ENCODE measurements at places on chromosomes 6 and 20.

DNA sequence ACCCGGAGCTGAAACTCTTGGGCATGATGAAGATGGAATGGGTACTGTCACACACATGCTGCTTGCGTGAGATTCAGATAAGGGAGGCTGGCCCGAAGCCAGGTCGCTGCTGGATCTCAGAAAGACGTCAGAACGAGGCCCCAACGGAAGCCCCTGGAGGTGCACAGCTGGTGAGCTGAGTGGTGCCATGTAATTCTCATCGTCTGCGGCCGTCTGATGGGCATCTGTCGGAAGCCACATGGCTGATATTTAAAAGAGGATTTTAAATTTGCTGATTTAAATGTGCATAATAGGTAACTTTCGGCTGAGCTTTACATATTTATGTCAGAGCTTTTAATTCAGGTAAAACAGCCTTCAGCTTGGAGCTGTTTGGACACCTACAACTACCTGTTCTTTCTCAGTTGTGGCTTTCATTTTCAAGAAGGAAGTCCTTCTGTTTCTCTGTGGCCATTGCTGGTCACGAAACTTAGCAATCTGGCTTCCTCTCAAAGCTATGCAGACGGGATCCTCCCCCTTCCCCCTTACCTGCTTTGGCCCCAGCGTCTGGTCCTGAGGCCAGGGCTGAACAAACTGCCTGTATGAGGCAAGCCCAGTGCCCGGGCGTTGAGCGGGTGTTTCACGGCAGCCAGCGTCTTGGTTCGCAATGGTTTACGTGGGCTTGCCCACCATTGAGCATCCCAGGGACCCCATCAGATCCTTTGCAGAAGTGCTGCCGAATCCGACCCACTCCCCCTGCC lies 9.2 kb downstream of the SLCO4A1 start:
- DNase-seq = peak; percentile 52

- no peak for DNase-seq
Measured at GRCh38 chr6:111604259-111605099, 1.2 kb downstream of the TRAF3IP2 start.

- no peak for DNase-seq
Measured at GRCh38 chr20:37673444-37673843, 20.4 kb upstream of the CTNNBL1 start.

GRCh38 chr6:127058936-127059335 lies 59.5 kb upstream of the RSPO3 start:
- no peak for DNase-seq

DNA sequence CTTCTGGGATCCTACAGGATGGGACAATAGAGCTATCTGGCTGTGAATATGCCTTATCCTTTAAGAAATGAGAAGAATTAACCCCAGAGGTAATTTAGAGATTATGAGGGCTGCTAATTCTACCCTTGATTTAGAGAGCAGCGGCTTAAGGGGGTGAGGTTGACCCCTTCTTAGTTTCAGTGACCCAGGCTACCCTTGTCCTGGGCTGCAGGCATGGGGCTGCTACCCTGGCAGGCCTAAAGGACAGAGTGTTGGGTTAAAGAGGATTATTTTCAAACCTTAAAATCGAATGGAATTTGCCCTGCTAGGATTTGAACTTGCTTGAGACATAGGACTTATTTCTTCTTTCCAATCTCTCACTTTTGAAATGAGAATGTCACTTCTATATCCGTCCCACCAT lies 1343.4 kb downstream of the HACE1 start:
- no peak for DNase-seq

DNA sequence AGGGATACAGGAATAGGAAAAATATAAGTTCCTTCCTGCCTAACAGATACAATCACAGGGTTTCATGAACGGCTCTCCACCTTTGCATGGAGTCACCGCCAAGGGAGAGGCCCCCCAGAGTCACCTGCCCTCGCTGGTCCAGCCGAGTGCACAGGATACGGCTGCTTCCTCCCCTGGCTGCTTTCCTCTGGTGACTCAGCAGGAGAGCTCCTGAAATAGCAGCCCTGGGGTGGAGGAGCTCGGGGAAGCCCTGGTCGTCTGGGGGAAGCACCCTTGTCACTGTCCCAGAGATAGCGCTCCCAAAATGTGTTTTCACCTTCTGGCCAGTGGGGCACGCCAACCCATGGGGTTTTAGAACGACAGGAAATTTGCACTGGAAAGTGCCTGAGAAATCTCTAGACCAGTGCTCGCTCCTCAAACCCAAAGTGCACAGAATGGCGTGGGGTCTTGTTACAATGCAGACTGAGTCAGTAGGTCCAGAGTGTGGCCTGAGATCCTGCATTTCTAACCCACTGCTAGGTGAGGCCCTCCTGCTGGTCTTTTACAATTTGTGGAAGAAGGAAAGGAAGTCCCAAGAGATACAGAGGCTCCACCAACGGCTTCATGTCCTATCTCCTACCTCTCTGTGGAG lies 35.9 kb upstream of the FAM50B start:
- DNase-seq = no peak

DNA sequence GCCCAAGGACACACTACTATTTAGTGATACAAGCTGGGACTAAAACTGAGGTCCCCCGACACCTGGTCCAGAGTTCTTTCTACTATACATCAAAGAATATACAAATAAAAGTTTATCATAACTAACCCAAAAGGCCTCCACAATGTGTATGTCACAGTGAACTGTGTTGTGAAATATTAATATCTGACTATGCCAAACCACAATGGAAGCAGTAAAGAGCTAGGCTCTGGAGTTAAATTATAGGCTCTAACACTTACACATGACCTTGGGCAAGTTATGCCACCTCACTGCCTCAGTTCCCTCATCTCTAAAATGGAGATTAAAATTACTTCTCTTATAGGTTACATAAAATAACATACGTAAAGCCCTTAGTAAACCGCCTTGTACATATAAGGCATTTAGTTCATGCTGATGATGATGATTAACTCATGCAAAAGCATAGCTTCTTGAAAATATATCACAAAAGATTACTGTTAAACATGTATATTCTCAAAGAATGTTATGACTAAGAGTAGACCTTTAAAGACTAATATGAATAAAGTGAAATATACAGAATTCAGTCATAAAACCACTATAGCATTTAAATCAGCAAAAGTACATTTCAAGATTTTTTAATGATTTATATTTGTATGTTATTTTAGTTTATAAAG lies 5.7 kb downstream of the SUPT3H start:
- DNase-seq = no peak

DNA sequence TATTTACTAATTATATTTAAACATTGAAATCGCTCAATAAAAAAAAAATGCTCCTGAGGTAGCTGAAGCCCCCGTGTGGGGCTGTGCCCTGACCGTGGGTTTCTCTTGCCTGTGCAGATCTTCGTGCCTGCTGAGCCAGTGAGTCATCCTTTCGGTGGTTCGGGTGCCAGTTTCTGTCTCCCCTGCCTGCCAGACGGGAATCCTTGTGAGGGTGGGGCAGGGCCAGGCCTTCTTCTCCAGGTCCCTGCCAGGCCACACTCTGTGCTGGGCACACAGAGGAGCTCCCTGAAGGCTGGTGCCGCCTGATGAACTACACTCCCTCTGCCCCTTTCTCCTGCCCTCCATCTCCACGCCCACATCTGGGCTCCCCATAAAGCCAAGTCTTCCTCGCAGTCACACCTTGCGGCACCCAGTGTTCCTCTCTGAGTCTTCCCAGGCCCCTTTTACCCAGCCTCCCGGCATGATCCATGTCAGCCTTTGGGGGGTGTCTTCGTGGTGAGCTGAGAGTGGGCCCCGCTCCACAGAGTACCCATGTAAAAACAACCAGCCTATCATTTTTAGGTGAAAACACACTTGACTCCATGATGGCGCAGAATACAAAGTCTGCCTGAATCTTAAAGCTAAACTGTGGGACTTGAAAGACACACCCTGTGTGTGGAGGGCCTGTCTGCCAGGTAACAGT lies 19.3 kb downstream of the FGD2 start:
- DNase-seq = no peak

GRCh38 chr20:24649787-24650490 lies 180.5 kb downstream of the SYNDIG1 start:
- DNase-seq = no peak

DNA sequence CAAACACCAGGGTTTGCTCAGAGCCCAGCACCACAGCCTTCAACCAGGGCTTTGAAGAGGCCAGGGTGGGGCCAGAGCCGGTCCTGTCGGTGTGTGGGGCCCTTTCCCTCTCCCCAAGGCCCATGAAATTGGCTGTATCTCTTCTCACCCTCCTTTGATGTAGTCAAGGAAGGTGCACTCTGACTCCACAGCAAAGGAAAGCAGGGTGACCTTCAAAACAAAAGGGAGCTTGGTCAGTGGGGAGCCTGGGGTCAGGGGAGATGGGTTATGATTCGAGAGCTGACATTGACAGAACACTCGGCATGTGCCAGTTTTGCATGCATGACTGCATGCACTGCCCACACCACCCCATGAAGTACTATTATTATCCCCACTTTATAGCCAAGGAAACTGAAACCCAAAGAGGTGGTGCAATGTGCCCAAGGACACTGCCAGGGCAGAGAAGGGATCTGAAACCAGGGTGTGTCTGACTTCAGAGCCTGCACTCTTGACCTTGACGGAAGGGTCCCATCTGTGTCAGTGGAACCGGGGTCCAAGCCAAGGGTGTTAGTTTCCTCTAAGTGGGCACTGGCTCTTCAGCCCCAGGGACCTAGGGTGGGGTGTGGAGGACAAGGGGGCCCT lies 55.4 kb downstream of the RAB44 start:
- no peak for DNase-seq

DNA sequence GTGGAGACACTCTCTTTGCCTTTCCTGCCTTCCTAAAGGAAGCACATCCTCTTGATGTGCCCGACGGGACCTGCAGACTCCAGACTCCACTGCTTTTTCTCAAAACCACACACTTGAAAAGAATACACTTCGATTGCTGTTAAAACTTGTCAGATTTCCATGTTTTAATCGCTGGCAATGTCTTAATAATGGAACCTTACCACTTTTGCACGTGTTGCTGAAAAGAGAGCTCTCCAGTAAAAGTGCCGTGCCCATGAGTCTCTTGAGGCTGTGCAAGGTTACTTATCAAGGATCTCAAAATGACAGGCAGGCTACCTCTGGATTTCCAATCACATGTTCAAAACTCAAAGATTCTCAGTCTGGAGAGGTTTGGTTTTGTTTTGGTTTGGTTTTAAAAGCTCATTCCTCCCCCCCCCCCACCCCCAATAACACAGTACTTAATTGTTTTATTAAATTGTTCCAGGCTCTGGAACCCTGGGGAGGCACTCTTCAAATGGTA lies 12.0 kb upstream of the TFAP2A start:
- no peak for DNase-seq

DNA sequence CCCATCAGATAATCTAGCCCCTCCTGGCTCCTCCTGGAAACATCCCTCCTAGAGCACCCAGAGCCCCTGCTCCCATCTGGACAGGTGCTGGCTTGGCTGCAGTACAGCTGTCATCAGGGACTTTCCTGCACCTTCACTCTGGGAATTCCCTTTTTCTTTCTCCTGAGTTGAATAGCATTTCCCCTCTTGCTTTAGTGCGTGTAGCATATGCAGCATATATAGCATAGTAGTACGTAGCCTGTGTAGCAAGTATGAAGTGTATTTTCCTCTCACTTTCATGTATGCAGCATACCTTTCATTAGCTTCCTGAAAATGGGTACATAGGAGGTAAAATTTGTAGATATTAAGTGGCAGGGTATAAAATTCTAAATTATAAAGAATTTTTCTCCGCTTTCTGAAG lies 352.9 kb downstream of the ESR1 start:
- DNase-seq = no peak

- no peak for DNase-seq
Measured at GRCh38 chr6:20932284-20932683, 398.0 kb downstream of the CDKAL1 start.

DNA sequence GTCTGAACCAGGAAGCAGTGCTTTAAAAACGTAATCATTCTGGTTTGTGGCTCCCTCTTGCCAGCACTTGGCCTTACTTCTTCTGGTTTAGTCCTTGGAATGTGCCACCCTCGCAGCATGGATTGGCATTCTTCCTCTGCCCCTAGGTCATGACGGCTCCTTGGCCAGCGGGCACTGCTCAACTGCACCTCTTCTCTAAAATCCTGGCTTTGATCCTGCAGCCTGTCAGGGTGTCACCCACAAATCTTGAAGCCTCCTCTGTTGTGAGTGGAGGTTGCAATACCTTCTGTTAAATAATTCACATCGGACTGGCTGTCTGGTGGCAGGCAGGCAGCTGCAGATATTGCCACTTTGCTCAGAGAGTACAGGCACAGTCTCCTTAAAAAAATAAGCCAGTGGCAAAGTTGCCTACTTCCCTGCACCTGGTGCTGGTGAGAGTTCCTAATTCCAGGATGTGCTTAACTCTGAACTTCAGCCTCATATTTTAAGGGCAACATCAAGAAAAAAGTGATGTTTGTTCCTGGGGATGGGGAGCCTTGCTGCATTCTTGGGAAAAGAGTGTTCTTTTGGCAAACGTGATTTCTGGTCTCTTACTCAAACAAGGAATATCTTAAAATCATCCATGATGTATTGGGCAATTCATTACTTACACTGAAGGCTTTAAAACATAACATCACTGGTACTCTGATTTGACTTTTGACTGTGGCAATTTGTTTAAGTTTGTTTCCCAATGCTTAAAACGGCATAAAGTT lies 179.8 kb downstream of the FOXA2 start:
- DNase-seq = no peak

GRCh38 chr6:2625581-2625980 lies 125.1 kb downstream of the MYLK4 start:
- no peak for DNase-seq

DNA sequence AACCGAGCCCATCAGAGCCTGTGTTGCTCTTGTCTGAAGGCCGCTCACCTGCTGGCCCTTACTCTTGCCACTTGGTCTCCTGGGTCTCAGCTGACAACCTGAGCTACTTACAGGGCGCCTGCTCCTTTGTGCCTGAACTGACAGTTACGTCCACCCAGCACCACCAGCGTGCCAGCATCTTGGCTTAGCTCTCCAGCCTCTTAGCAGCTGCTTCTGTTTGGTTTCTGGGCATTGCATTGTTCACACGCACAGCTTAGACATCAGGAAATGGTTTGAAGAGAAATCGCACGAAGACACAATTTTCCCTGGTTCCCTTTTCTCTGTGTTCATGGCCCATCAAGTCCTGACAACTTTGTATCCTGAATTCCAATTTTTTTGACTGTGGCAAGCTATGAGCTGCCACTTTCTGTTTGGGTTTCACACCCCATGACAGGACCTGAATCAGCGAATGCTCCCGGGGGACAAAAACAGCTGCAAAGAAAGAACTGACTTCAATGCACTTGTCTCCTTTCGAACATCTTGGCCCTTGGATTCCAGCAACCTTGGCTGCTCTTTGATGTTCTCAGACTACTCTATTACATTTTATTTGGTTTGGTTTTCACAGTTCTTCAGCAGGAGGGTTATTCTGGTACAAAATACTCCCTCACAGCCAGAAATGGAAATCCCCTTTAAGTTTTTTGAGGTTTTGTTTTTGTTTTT lies 45.2 kb upstream of the LY86 start:
- no peak for DNase-seq

- DNase-seq = no peak
Measured at GRCh38 chr6:125872259-125872921, 81.6 kb downstream of the NCOA7 start.

GRCh38 chr6:141097471-141097870 lies 1035.3 kb upstream of the GJE1 start:
- DNase-seq = no peak

Data from activated T-cell treated with anti-CD3 and anti-CD28 coated beads for 4 hours (primary cell).